ENCODE measurements at places on chromosomes 2 and 18. TPM values are rescaled to one million over a fixed set of nuclear protein-coding genes. Genes with fewer than 3 reads are reported as not detected.

Gene SP9
- not detected for total RNA-seq

Gene MPP4
- total RNA-seq = not detected

DNA sequence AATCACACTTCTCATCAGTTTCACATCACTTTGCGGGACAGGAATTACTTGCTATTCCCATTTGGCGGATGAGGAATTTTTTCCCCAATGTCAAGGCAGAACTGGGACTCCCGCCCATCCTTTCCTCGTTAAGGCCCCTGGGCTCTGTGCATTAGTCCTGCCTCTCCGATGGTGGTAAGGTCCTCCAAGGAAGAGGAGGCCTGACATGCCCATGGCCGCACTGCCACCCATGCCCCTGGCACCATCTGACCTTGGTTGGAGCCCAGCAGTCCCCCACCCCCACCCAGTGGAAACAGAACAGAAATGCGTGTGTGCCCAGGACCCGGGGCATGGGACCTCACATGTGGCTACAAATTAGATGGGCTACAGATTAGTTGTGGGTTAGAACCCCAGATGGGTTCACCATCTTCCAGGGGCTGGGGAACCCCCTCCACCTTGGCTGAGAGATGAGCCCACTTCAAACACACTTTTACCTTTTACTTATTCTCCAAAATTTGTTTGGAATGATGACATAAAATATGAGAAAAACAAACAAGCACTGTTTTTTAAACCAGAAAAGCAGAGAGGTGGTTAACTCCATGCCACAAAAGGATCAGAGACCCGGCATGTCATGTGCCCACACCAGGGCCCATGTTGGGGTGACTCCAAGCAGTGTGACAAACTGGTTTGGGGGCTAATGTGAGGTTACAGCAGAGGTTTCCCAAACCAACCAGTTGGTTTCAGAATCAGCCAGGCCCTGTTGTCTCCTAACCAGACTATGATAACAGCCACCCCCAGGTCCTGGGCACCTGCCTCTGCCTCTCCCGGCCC is 11.0 kb upstream of the DUSP2 start:
- no peak for DNase-seq

GRCh38 chr2:54336977-54337255 is 80.9 kb upstream of the TSPYL6 start:
- DNase-seq = no peak

DNA sequence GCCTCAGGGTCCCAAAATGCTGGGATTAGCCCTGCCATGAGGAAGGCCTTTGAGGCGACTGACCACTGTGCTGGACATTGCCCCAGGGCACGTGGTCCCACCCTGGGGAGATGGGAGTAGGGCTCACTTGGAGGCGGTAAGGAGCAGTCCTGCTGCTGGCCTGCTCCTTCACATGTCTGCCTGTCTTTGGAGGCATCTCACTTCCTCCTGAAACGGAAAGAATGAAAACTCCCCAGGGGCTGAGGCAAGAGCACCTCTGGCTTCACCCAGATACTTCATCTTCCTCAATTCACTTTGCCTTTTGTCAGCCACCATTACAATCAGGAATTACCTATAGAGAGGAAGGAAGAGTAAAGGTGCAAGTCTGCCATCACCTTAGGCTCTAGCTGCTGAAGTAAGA is 59.9 kb upstream of the GATA6 start:
- no peak for DNase-seq

DNA sequence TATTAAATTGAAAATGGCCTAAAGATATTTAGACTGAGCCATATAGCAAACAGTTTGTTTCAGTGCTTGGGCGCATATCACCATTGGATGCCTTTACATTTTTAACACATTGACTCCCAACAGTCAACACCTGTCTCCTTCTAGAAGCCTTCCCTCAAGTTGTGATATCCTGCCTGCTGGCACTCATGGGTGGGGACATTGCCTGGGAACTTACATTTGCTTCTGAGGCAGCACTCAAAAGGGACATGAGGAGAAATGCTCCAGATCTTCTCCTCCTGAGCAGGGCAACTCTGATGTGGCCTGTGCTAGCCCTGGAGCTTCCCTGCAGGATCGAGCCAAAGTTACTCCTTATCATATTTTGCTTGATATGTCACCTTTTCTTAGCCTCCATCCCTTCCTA is 392.2 kb downstream of the CDH7 start:
- no peak for DNase-seq
